Cardiac muscle cell (in vitro differentiated cells and primary cell): ENCODE measurements at places on chromosomes 16 and 17. TPM values are rescaled to one million over a fixed set of nuclear protein-coding genes. Genes with fewer than 3 reads are reported as not detected.

DNA sequence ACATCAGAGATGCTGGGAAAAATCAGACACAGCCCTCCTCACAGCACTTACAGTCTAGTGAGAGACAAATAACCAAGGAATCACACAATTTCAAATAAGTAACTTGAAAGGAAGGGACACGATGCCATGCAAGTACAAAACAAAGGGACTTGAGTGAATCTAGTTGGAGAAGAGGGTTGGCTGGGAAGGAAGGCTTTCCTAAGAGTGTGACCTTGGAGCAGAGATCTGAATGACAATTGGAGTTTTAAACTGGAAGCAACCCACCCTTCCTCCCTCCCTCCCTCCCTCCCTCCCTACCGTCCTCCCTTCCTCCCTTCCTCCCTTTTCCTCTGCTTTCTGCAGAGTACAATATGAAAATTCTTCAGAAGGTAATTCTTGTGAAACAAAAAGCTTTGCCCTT is 31.1 kb downstream of the ADAMTS18 start:
- no peak for DNase-seq

DNA sequence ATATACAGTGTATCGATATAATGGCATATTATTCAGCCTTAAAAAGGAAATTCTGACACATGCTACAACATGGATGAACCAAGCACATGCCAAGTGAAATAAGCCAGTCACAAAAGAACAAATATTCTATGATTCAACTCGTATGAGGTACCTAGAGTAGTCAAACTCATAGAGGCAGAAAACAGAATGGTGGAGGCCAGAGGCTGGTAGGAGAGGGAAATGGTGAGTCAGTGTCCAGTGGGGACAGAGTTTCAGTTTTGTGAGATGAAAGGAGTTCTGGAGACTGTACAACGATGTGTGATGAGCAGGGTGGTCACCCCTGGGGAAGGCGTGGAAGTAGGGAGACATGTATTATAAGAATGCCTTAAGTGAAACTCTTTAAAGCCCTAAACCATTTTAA is 39.9 kb downstream of the RNF157 start:
- no peak for DNase-seq

- DNase-seq: no peak
These were observed 111.4 kb downstream of the SNX29 start for GRCh38 chr16:12087901-12088421.

- DNase-seq: no peak
These were observed 52.3 kb downstream of the YWHAE start for GRCh38 chr17:1347589-1348323.

- DNase-seq: peak; percentile 93
These were observed 21.8 kb downstream of the ITGB3 start for GRCh38 chr17:47275245-47275984.

Gene SLC43A2
- 3.0 and 5.3 TPM in 2 replicates for total RNA-seq

Gene GJC1
- total RNA-seq: 25.8 and 37.3 TPM in 2 replicates

Gene COPS3
- 51.1 and 67.8 TPM in 2 replicates for total RNA-seq

Gene EIF3CL
- total RNA-seq: 107 and 122 TPM in 2 replicates

Gene KRT20
- total RNA-seq: not detected in 2 replicates
